ENCODE measurements at places on chromosomes 2 and 18. TPM values are rescaled to one million over a fixed set of nuclear protein-coding genes. Genes with fewer than 3 reads are reported as not detected.

The GNLY gene
- total RNA-seq: not detected

The SCN2A gene
- 1.9 TPM for total RNA-seq

The B3GNT7 gene
- 1.9 TPM for total RNA-seq

DNA sequence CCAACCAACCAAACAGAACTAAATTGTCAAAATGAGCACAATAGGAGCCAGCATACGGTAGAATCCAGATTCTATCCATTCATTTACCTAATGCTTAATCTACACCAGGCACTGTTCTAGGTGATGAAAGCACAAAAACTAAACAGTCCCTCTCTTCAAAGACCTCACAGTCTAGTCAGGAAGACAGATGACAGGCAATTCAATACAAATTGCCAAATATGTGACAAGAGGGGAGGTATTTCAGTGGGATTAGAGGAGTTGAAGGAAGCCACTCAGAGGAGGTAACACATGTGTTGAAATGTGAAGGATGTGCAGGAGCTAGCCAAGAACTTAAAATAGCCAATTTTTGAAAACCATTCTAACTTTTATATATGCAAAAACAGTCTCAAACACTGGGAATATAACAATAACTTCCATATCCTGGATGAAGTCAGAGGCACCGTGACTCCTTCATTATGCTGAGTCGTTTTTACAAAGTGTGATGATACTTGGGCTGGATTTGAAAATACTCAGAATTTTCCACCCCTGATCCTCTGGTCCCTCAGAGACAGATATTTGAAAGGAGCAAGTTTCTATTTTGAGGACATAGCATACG, 204.9 kb downstream of the PID1 start:
- no peaks in the 10 kb centered on the region for H3K27me3 ChIP-seq
- no peaks in the 10 kb centered on the region for H3K4me1 ChIP-seq
- no peak for DNase-seq

- no peaks in the 10 kb centered on the region for H3K4me1 ChIP-seq
- no peak overlapping the region for H3K4me3 ChIP-seq
- H3K27me3 ChIP-seq: peaks cover 67% of the 10 kb centered on the region
- no peak for DNase-seq
- H3K27ac ChIP-seq: no peak overlapping the region
Measured at GRCh38 chr18:78984941-78985784, 5.5 kb downstream of the SALL3 start.

GRCh38 chr2:128782411-128783192, 463.9 kb upstream of the HS6ST1 start:
- H3K4me1 ChIP-seq: no peaks in the 10 kb centered on the region
- DNase-seq: no peak
- no peak overlapping the region for H3K27ac ChIP-seq
- no peak overlapping the region for H3K4me3 ChIP-seq
- H3K36me3 ChIP-seq: no peaks in the 10 kb centered on the region

DNA sequence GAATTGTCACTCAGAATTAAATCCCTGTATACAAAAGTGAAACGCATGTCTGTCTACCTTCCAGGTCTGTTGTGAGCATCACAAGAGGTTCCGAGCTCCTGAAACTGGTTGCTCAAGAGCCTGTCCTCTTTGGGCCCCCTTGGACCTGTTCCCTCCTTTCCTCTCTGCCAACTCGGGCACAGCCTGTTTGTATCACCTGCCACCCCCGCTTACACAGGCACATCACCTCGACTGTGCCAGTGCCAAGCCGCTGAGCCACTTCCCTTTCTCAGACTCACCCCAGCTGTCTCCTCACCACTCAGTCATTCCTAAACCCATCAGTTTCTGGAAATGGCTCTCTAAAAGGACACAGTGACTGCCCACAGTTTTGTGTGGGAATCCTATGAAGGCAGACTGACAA, 3.1 kb downstream of the EFR3B start:
- peaks cover 4% of the 10 kb centered on the region for H3K27me3 ChIP-seq
- no peak overlapping the region for H3K27ac ChIP-seq
- DNase-seq: no peak
- H3K36me3 ChIP-seq: peaks cover 2% of the 10 kb centered on the region

DNA sequence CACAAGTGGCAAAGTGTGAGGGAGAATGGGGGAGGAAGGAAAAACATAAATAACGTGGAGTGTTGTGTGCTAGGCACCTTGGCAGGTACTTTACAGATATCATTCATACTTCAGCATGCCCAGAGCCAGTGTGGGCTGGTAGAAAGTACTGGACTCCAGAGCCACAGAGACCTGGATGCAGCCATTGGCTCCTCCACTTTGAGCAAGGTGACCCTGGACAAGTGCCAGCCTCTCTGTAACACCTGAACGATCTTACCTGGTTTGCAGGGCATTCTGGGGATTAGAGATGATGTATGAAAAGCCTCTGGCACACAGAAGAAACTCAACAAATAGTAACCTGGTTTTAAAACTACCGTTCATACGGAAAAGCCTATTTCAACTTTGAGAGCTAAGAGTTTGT, 6.3 kb downstream of the LOXHD1 start:
- peaks cover 60% of the 10 kb centered on the region for H3K27me3 ChIP-seq
- no peak for DNase-seq
- no peak overlapping the region for H3K27ac ChIP-seq
- no peaks in the 10 kb centered on the region for H3K36me3 ChIP-seq

GRCh38 chr2:139045524-139045923, 265.3 kb upstream of the NXPH2 start:
- no peak overlapping the region for H3K27ac ChIP-seq
- no peaks in the 10 kb centered on the region for H3K36me3 ChIP-seq
- no peak for DNase-seq

- H3K27ac ChIP-seq: peak overlapping the region; percentile 84
- H3K4me1 ChIP-seq: peaks cover 61% of the 10 kb centered on the region
- peaks cover 29% of the 10 kb centered on the region for H3K36me3 ChIP-seq
- H3K27me3 ChIP-seq: no peaks in the 10 kb centered on the region
- no peak for DNase-seq
Measured at GRCh38 chr2:190911813-190912212, 31.2 kb downstream of the GLS start.

DNA sequence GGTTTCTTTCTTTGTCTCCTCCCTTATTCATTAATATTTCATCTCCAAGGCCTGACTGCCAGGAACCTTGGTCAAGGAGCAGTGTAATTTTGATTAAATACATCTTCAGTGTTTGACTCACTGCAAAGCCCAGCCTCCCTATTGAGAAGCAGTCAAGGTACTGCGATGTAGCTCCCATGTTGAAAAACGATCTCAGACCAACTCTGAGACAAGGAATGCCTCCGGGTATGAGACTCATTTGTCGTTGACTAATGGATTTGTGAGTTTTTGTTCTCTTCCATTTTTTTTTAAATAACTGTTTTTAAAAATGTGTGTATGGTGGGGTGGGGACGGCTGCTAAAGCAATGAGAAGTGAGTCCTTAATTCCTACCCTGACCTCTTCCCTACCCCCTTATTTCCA, 361.6 kb downstream of the SOX11 start:
- no peaks in the 10 kb centered on the region for H3K4me1 ChIP-seq
- DNase-seq: no peak
- H3K27ac ChIP-seq: no peak overlapping the region
- H3K4me3 ChIP-seq: no peak overlapping the region
- H3K36me3 ChIP-seq: peaks cover 5% of the 10 kb centered on the region
